ENCODE measurements at places on chromosomes 5 and 9.

- DNase-seq, result no peak
Measured at GRCh38 chr5:116044073-116044472, 11.8 kb downstream of the ARL14EPL start.

GRCh38 chr9:70563431-70564204, 149.2 kb upstream of the KLF9 start:
- DNase-seq, result peak; percentile 32

DNA sequence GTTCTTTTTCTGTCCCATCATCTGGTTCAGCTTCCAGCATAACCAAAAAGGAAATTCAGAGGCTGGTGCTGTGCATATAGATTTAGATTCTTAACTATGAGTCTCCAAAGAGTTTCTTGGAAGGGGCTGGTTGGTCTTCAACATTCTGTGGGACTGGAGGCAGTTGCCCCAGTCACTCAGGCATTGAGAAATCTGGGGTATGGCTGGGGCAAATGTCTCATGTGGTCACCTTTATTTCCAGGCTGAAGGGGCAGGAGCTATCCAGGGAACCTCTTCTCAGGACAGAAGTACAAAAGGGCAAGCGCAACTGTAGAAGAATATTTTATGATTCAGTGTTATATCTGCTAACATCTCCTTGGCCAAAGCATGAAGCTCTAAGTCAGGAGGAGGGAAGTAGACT, 15.4 kb upstream of the TMEFF1 start:
- no peak for DNase-seq

DNA sequence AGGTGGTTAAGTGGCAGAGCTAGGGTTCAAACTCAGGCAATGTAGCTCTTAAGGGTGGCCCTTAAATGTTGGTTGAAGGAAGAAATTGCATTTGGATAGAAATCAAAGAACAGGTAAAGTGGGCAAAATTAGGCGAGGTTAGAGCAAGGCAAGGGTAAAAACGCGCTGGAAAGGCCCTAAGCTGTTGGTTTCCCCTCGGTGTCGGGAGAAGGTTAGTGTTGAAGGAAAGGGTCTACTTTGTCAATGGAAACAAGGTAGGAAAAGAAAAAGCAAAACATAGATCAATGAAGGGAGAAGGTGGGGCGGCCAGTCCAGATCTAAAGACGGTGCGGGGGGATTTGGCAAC, 431 bp downstream of the FASTKD3 start:
- DNase-seq, result no peak

- DNase-seq, result no peak
Measured at GRCh38 chr5:21594566-21594965, 1258.6 kb downstream of the CDH12 start.

- DNase-seq, result no peak
Measured at GRCh38 chr5:168583742-168584482, 4.7 kb upstream of the PANK3 start.

DNA sequence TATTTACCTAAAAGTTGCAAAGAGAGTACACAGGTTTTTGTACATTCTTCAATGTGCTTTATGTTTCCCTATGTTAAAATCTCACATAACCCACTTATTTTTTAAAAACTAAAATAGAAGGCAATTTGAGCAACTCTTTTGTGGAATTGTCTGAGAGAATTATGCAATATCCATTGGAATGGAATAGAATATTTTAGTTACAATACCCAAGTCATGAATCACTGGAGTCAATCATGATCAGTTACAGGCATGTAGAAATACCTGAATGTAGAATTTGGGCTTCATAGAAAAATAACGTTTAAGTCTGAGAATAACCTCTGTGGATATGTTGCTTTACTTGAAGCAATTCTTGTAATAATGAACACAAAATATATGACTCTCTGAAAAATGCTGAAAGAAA, 143.3 kb downstream of the FGF10 start:
- DNase-seq, result no peak

DNA sequence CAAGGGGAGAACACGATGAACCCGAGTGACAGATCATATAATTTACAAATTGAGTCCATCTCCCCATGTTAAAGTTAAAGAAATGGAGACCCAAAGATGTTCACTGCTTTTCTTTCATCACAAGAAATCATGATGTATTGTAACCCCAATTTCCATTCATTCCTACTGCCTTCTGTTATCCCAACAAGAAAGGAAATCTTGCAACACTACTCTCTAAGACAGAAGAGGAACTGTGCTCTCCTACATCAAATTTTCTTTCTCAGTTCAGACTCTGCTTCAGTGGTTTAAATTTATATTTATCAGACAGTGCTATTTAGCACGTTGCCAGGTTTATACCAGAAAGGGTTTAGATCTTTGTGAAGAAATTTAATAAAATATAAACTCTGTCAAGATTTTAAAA, 83.8 kb upstream of the RASA1 start:
- DNase-seq, result no peak

- no peak for DNase-seq
Measured at GRCh38 chr5:74336297-74336696, 304.2 kb downstream of the ENC1 start.

GRCh38 chr9:2934241-2934650, 90.4 kb upstream of the PUM3 start:
- no peak for DNase-seq

- no peak for DNase-seq
Measured at GRCh38 chr5:139017624-139018023, 142.5 kb upstream of the LRRTM2 start.

DNA sequence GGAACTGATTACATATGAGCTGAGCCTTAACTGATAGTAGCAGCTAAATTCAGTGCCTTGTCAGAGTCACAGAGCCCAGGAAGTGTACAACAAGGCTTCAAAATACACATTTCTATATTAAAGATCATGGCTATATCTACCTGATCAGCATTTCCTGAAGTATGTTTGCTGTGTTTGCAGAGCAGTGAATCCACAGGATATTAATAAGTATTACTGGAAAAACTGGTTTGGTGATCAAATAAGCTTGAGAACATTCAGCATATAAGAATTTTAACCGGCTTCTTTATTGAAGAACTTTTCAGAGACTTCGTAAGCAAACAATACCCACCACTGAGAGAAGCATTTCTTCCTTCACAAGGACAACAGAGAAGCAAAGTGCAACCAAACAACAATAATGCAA, 227.0 kb downstream of the ELAVL2 start:
- DNase-seq, result no peak

- DNase-seq, result no peak
Measured at GRCh38 chr9:78905986-78906755, 609.2 kb downstream of the PSAT1 start.

DNA sequence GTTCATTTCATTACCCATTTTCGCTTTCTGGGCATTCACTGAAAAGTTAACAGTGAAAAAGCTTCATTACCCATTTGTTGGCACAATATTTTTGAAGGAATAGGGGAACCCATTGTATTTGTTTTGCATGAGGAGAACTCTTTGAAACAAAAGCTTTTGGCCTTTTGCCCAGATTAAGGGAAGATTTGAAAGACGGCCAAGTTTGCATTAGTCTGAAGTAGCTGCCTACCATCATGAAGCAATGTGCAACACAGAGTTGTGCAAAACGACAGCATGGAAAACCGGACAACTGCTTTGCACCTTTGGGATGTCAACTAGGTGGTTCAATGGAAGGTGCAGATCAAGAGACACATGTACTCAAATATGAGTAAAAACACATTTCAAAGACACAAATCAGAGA, 84.9 kb downstream of the TRPM3 start:
- DNase-seq, result no peak

GRCh38 chr5:55509796-55510522, 24.8 kb downstream of the PLPP1 start:
- no peak for DNase-seq

DNA sequence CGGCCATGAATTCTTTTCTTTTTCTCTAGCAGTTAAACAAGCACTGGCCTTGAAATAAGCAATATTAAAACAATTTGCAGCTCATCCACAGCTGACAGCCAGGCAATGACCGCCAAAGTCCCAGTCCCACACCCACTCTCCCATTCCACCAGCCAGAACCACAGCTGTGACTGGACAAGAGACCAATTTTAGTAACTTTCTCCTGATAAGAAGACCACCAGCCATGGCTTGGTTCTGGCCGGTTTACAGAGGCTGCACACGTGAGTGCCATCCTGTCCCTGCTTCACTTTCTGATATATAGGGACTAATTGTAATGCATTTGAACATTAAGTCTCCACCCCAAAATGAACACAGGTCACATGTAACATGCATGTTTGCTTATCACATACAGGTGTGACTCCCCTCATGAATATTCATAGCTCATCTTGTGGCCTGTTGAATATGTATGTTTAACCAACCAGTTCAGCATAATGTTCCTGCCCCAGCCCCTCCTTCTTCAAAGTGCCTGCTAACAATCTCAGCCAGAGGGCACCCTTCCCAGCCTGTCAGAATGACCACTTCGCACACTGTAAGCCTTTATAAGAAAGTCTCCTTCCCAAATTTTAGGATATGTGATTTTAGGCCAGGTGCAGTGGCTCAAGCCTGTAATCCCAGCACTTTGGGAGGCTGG, 23.9 kb upstream of the FANCC start:
- no peak for DNase-seq

DNA sequence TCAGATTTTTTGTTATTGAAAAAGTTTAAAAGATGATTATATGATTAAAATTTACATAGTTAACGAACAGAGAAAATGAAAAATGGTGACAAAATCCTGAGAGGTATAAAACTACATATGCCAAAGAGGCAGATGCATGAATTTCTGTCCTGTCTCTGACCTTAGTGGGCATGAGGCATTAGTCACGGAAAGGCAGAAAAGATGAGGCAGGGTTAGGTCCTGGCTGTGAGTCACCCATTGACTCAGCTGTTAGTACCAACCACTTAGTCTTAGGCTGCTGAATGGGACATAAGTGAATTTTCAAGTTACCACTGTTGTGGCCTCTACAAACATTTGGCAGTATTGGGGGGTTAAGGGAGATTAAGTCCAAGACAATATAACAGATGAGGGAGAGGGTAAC, 33.1 kb downstream of the RASA1 start:
- DNase-seq, result peak; percentile 62

DNA sequence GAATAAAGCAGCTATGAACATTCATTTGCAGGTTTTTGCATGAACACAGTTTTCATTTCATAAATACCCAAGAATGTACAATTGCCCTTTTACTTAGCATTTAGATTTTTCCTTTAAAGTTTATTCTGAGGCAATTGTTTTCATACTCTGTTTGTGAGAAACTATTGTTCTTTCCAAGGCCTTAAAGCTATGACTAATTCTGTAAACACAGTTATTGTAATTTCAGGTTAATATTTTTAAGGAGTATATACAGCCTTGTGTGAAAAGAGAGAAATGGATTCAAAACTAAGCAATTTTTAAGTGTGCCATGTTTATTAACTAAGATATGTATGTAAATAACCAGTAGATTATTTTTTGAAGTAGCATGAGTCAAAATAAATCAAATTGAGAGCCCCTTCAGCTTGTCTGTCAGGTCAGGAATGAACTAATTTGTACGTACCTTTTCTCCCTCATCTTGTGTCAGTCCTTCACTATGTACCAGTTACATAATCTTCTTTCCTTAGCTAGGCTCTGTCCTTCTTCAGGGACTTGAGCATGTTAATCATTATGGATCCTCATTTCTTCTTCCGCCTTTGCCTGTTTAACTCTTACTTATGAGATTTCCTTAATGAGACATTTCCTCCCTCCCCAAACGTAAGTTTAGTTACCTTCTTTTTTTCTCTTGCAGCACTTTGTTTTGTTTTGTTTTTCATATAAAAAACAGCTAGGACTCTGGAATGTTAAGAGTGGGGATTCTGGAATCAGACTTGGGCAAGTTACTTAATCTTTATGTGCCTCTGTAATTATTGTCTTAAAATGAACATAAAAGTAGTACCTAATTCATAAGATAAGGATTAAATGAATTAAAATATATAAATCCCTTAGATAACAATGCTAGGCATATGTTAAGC, 63.6 kb downstream of the NIPBL start:
- DNase-seq, result no peak

GRCh38 chr9:87405677-87406542, 91.8 kb upstream of the DAPK1 start:
- DNase-seq, result no peak

DNA sequence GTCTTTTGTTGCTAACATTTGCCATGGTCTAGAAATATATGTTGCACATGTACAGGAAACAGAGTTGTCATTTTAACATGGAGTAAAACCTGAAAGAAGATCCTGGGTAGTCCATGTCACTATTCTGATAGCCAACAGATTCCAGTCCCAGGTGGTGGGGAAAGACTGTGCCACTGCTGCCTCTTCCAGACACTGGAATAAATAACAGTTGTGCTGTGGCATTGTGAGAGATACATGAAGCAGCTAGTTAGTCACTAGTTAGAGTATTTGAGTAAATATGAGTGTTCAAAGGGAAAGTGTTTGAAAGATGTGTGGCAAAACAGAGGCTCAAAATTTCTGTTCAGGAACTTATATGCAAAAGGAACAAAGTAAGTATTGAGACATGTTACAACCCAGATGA, 1408.3 kb downstream of the EFNA5 start:
- DNase-seq, result no peak

DNA sequence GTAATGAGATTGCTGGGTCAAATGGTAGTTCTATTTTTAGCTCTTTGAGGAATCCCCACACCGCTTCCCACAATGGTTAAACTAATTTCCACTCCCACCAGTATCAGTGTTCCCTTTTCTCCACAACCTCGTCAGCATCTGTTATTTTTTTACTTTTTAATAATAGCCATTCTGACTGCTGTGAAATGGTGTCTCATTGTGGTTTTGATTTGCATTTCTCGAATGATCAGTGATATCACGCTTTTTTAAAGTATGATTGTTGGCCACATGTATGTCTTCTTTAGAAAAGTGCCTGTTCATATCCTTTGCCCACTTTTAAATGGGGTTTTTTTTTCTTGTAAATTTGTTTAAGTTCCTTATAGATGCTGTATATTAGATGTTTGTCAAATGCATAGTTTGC, 73.5 kb downstream of the MTAP start:
- DNase-seq, result no peak

DNA sequence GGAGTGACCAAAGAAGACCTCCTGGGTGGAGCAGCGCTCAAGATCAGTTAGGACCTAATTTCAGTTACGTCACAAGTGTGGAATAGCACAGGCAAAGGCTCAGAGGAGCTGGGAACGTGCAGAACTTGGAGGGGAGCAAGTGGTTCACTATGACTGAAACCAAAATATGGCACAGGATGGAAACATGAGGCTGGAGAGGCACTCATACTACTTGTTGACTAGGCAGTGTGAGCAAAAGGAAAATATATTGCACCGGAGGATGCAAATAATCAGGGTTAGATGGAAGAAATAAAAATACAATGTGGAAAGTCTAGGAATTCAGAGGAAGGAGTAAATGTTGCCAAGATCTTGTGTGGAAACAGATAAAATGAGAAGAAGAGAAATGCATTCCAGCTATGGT, 148.3 kb downstream of the DCP2 start:
- no peak for DNase-seq

DNA sequence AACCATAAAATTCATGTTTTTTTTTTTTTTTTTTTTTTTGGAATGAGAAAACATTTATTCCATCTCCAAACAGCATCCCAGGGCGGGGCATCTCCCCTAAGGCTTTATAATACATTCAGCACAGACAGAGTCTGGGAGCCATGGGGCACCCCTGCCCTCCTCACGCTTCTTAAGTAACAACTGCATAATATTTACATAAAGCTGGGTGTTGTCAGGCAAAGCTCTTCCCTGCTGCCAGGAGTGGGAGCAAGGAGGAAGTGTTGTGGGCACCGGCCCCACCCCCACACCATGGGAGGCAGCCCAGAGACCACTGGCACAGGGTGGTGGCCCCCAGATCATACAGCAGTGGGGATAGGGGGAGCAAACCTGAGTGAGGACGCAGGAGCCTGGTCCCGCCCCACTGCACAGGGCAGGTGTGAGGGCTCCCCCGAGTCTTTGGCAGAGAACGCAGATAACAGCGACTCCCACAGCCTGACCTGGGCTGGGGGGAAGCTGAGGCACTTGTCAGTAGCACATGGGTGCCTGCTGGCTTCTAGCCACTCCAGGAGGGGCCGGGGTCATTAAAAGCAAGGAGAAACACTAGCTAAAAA, 86.1 kb upstream of the CEP78 start:
- DNase-seq, result no peak

All from hepatic stellate cell (primary cell).